ENCODE measurements at places on chromosomes 2 and 18.

- no peak for DNase-seq
These were observed 106.4 kb upstream of the SERTAD2 start for GRCh38 chr2:64760128-64760527.

- no peak for DNase-seq
These were observed 24.8 kb upstream of the THUMPD2 start for GRCh38 chr2:39803839-39804238.

- DNase-seq, result no peak
These were observed 119.1 kb upstream of the PELI1 start for GRCh38 chr2:64263315-64263714.

DNA sequence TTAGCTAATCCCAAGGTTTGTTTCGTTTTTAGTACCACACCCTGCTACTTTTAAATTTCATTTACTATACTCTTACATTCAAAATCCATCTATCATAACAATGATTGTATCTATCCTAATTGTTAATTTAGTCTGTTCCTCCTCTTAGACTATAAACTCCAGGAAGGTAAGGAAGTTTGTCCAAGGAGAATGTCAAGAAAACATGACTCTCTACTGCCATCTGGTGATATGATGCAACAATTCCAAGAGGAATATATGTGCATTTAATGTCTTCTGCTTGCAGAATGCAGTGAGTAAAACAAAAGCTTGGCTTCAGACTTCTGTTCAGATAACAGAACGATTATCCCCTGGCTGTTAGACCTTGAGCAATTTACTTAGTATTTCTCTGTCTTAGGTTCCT is 1267.1 kb downstream of the LRP1B start:
- DNase-seq, result no peak

- DNase-seq, result no peak
These were observed 130.5 kb downstream of the ZNF516 start for GRCh38 chr18:76364282-76365259.

Measured in naive B cell (primary cell).